ENCODE measurements at places on chromosomes 13 and 19.

GRCh38 chr19:57241176-57241575 is 744 bp downstream of the ZNF805 start:
- DNase-seq = peak; percentile 3

- DNase-seq = no peak
Observed at GRCh38 chr19:16611121-16611520, 16.9 kb downstream of the MED26 start.

- DNase-seq = no peak
Observed at GRCh38 chr19:34773555-34773864, 495 bp upstream of the ZNF599 start.

- peak; percentile 97 for DNase-seq
Observed at GRCh38 chr19:48588670-48589401, 17.7 kb upstream of the SPACA4 start.

GRCh38 chr19:1133471-1133929 is 29.7 kb downstream of the GPX4 start:
- peak; percentile 72 for DNase-seq

DNA sequence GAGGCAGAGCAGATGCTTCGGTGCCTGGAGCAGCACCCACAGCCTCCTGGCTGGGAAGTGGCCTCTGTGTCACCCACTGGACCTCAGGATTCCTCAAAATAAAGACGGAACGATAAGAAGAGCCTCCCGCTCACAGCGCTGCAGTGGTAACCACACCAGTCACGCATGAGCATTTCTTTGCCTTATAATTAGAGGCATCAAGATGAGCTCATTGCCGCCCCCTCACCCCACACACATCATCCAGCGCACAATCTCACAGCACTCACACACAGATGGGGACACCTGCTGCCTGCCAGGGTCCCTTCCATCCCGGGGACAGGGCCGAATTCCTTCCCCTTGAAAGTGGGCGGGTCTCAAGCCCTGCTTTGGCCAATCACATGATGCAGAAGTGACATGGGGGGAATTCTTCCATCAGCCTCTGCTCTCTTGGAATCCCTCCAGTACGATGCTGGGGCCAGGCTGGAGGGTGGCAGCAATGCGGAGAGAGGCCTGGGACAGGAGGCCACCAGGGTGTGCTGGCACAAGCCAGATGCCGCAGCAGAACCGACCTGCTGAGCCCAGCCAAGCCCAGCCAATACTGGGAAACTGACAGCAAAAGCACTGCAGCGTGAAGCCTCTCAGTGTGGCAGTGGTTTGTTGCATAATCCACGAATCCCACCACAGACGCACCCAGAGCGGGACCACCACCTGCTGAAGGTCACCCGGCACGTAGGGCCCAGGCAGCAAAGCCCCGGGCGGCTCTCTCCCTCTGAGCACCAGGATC is 16.0 kb downstream of the PIP5K1C start:
- no peak for DNase-seq

- DNase-seq = peak; percentile 85
Observed at GRCh38 chr19:31349160-31349881, at the start of gene TSHZ3. TSHZ3 (minus strand) TSS chr19:31349436; CDS start chr19:31349219, 217 bp downstream.

DNA sequence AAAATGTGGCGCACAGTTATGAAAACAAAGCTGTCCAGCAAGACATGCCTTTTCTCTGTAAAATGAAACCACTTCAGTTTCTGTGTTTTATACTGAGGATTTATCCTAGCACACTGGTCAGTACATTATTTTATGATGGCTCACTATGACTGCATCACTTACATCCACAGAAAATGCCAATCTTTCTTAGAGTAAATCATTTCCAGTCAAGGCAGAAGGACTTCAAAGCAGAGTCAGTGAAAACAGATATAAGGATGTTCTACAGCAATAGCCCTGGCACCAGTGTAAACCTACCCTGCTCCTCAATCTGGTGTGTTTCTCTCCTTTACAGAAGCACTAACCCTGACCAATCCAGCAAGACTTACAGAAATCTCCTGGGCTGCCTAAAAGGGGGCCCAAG is 473.5 kb downstream of the GPC6 start:
- no peak for DNase-seq

DNA sequence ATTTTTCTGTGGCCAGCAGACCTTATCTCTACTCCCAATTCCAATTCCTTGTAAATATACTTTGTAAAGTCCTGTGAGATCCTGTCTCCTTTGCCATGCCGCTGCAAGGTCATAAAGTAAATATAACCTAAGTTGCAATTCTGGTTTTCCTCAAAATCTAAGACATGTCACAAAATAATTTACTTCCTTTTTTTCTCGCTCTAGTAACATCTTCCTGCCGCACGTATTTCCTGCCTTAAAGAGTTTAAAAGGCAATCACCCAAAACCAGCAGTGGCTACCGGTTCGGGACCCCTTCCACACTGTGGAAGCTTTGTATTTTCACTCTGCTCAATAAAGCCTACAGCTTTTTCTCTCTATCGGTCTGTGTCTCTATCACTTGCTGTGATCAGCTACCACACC is 832.0 kb upstream of the SLITRK5 start:
- no peak for DNase-seq

GRCh38 chr19:12872941-12873890 is 8.0 kb downstream of the DNASE2 start:
- peak; percentile 97 for DNase-seq

- DNase-seq = peak; percentile 86
Observed at GRCh38 chr19:55703790-55704215, 28.8 kb downstream of the EPN1 start.

DNA sequence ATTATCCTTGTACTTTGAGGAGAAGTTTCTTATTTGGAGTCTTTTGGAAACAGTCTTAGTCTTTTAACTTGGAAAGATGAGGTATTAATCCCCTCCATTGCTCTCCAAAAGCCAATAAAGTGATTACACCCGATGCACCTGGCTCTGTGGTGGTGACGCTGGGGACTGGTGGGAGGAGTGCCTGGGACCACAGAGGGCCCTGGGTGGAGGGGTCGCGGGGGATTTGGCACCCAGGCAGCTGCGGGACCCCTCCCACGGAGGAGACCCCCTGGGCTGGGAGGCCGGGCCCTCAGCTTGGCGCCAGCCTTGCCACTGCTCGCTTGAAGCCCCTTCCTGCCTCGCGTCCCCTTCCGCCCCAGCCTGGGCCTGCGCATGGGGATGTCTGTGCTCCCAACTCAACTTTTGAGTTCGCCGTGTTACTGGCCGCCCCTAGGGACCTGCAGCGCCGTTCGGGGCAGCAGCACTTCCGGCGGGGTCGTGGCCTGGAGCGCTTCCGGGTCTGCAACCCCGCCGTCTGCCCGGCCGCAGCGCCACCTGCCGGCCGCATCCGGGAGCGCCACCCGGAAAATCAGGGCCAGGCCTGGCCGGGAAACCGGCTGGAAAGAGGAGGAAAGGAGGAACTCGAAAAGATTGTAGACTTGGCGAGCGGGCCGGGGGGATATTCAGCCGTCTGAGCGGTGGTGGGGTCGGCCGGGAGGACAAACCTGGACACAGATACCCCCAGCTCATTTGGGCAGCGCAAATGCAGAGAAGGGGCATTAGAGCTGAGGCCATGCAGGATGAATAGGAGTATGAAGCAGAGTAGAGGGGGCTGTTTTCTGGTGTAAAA is 8.4 kb downstream of the PEAK3 start:
- peak; percentile 96 for DNase-seq

- DNase-seq = no peak
Observed at GRCh38 chr19:5318306-5318705, 22.3 kb downstream of the PTPRS start.

DNA sequence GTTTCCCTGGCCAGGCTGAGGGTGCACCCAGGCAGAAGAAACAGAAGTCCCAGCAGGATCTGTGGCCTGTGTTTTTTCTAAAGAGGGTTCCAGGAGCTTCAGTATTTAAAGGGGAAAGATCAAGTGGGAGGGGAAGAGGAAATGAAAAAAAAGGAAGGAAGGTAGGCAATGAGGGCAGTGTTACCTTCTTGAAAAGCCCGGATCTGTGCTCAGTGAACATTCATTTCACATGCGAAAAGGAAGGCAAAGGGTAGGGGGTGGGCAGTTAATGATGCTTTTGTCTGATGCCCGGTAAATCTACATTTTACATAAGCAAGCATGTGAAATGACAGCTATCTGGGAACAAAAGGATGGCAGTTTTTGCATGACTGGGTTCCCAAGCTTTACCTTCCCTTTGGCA is 326.2 kb downstream of the UQCRFS1 start:
- no peak for DNase-seq

DNA sequence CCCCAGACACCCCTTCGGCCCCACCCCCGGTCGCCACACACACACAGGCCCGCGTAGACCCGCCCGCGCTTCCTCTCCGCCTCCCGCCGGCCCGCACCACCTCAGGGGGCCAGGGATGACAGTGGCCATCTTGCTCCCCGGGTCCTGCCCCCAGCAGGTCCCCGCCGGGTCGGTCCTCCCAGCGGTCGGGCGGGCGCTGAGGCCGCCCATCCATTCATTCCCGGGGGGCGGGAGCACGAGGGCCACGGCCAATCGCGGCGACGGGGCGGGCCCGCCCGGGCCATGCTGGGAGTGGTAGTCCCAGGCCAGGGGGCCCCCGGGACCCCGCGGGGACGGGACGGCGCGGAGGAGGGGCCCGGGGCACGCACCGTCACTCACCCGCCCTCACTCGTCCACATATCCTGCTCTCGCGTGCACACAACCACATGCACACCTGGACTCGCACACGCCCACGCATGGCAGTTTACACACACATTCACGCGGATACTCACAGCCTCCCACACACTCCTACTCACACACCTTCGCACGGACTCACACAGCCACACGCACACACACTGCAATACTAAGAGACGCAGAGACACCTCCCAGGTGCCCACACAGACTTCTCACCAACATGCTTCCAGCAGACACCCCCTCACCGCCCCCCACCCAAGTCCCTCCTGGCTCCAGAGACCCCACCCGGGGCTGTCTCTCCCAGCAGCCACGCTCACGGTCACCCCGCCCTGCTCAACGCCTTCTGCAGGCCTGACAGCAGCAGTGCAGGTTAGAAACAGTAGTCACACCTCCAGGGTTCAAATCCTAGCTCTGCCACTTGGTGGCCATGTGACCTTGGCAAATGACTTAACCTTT is at the start of gene DPF1:
Gene DPF1, minus strand, starts transcription at position 209 of the 849 bp plus-strand sequence. Its CDS starts 80 bp downstream, at position 129.
- DNase-seq = peak; percentile 94

Measured in GM23338 (cell line).